Activated CD4-positive, alpha-beta T cell treated with anti-CD3 and anti-CD28 coated beads, Interleukin-2, amount 10 ng/mL, durations not matched to agents 7 days and 5 days (primary cell): ENCODE measurements at places on chromosomes 5 and 9. TPM values are rescaled to one million over a fixed set of nuclear protein-coding genes. Genes with fewer than 3 reads are reported as not detected.

Gene QRFP
- not detected for total RNA-seq

- H3K27ac ChIP-seq = no peak overlapping the region
- peaks cover 13% of the 10 kb centered on the region for H3K27me3 ChIP-seq
- no peaks in the 10 kb centered on the region for H3K4me1 ChIP-seq
- no peaks in the 10 kb centered on the region for H3K36me3 ChIP-seq
- no peak overlapping the region for H3K4me3 ChIP-seq
Measured at GRCh38 chr9:38405785-38406184, 13.3 kb downstream of the ALDH1B1 start.

- H3K4me1 ChIP-seq = no peaks in the 10 kb centered on the region
- peaks cover 2% of the 10 kb centered on the region for H3K27me3 ChIP-seq
- DNase-seq = no peak
- no peak overlapping the region for H3K4me3 ChIP-seq
Measured at GRCh38 chr9:115414561-115414960, 296.6 kb upstream of the TNC start.

Gene DMRT2
- not detected for total RNA-seq

Gene PCDHGA6
- total RNA-seq = not detected

DNA sequence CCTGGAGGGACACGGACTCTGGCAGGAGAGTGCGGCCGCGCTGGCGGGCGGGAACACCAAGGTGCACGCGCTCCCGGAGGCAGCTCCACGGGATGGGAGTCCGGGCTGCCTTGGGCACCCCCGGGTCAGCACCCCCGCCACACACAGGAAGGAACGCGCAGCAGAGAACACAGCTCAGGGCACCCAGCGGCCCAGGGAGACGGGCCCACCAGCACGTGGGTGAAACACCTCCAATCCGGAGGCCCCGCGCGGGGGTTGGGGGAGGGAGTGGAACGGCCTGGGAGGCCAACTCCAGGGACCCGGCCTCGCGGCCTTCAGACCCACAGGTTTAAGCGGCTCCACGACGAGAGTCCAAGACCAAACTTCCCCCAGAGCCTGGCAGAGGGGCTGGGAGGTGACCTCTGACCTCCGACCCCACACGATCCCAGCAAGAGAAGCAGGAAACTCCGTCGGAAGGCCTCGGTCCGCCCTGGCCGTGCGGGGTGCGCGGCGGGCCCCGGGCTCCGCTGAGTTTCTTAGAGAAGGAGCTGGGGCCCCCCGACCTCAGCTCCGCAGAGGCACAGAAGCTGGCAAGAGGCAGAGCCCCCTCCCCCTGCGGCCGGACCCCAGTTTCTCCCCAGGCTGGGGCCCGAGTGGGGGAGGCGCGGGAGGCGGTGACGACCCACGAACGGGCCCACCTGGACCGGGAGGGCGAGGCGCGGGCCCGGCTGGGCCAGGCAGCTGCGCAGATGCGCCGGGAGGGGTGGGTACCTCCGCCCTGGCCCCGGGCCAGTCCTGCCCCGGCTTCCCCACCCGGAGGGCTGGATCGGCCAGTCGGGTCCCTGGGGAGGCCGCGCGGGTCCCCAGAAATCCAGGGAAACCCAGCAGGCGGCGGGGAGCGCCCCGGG is 851 bp downstream of the NACC2 start:
- H3K4me3 ChIP-seq = peak overlapping the region; percentile 70
- peaks cover 7% of the 10 kb centered on the region for H3K27me3 ChIP-seq
- DNase-seq = peak; percentile 39
- H3K4me1 ChIP-seq = peaks cover 18% of the 10 kb centered on the region

Gene SHC3
- total RNA-seq = not detected
